ENCODE measurements at places on chromosomes 2 and 18.
A peak's percentile ranks its signal among the peaks of the same experiment; 100 is the strongest.

- peak; percentile 55 for DNase-seq
These were observed 50.7 kb upstream of the PAIP2B start for GRCh38 chr2:71277536-71278103.

DNA sequence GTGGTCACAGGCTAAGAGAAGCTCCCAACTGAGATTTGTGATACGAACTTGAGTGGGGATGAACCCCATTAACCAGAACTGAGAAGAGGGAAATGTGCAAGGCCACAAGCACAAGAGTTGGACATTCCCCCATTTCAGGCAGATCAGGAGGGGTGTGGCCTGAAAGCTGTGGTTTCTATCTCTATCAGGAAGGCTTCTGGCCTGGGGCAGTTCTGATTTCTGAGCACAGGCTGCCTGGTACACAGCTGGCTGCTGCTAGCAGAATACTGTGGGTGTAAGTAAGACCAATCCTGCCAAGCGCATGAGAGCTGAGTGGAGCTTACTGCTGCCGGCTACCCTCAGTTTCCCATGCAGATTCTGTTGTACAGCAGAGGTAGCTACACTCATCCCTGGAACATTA lies 484.6 kb downstream of the SATB2 start:
- no peak for DNase-seq

DNA sequence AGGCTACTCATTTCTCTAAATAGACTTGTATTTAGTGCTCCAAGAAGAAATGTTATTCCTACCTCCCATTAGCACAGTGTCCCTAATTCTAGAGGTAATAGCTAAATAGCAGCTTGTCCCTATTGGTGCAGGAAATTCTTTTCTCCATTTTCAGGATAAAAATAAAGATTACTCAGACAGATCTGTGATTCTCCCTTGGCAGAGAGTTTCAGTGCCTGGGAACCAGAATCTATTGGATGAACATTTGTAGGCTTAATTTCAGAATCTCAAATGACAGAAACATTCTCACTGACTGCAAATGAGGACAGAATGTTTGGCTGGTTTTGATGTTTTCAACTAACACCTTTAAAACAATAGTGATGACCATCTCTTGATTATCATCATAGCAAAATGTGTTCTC lies 33.3 kb upstream of the LGALSL start:
- no peak for DNase-seq

DNA sequence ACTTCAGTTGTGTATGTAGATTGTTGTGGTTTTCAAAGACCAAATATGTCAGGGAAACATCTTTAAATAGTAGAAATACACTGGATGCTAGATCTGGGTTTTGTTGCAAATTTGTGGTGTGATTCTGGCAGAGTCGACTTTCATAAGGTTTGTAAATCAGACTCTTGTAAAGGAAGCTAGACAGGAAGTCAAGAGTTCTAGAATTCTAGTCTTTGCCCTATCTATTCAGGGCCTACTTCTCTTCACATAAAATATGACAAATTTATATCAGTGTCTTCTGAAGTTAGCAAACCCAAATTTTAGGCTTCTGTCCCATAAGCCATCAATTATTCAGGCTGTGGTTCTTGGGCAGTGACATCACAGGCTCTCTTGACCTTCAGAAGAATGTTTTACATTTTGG lies 1579.2 kb upstream of the PIK3C3 start:
- no peak for DNase-seq

DNA sequence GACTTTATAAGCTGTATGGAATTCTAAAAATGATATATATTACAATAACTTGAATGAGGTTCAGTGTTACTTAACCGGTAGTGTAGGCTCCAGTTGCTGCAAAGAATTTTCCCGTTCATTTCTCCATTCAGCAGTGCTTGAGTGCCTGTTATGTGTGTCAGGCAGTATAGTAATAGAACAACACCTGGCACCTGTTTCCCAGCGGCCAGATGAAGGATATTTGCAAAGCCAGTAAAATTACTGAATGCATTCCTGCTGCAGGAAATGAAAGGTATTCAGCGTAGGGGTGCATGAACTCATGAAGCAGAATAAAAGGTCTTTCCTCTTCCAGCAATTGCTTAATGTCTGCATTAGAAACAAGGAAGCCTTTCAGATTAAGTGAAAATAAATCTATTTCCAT lies 18.8 kb downstream of the YPEL5 start:
- no peak for DNase-seq

- peak; percentile 45 for DNase-seq
These were observed 38.3 kb downstream of the PAPOLG start for GRCh38 chr2:60794271-60794863.

GRCh38 chr18:55458456-55459203 lies 129.4 kb downstream of the TCF4 start:
- no peak for DNase-seq

- DNase-seq: no peak
These were observed 40.1 kb upstream of the GALR1 start for GRCh38 chr18:77209587-77209986.

DNA sequence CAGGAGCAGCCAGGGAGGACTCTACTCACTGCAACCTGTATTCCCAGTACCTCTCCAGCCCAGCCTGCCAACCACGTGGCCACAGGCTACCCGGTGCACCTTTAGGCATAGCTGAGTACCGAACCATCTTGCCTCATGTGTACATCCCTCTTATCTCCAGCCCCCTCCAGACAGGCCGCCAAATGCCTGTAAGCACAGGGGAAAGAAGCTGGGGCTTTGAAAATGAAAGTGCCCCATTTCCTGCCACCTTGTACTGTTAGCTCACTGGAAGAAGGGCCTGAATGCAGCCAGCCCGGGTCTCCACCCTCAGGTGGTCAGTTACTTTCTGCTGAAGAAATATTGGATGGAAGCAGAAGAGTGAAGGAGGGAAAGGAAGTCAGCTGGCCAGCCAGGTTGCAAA lies 27.2 kb upstream of the RFX8 start:
- no peak for DNase-seq

GRCh38 chr2:64857581-64858471 lies 131.4 kb upstream of the SLC1A4 start:
- DNase-seq: no peak

DNA sequence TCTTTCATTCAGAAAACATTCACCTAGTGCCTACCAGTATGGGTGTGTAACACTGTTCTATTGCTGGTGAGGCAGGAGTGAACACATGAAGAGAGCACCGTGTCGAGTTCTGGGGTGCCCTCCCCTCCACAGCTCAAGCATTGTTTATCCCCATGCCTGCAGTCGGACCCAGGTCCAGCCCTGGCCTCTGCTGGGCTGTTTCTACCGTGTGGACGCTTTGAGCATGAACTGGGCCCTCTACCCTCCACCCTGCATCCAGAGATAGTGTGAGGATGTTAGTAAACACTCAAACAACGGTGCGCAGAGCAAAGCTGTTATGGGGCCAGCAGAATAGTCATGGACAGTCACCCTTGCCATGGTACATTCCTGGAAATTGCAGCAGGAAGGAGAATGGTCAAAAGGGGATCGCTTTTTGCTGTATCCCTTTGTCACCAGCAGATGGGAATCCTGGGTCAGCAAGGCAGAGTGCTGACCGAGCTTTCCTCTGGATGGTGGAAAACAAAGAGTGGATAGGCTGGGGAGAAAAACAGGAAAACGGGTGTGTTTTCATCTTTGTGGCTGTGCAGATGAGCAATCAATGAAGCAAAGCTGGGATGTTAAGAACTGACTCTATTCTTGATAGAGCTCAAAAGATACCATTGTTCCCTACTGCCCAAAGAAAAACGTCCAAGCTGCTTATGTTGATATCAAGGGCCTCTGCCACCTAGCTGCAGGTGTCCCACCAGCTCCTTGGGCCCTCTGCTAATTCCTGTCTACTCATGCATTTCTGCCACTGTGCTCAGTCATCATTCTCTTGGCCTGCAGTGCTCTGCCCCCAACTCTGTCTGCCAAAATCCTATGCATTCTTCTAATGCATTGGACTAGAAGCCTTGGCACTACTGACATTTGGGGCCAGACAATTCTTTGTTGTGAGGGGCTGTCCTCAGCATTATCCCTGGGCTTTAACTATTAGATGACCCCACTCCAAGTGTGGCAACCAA lies 38.7 kb downstream of the REEP1 start:
- DNase-seq: peak; percentile 58

DNA sequence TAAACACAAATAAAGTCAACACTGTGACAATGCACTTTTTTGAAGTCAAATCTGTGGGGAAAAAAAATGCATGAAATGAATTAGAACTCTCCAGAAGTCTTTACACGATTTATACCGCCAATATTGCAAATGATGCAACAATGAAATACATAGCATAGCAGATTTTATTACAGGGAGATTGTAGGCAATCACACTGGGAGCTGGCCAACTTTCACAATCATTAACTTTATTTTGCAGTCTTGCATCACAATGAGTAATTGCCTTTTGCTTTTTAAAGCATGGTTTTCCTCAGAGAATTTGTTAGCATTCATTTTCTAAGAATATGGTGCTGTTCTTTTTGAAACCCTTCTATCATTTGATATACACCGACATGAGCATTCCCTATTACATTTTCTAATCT lies 366.4 kb upstream of the FSIP2 start:
- DNase-seq: no peak

GRCh38 chr2:200028998-200029397 lies 73.6 kb downstream of the MAIP1 start:
- no peak for DNase-seq

DNA sequence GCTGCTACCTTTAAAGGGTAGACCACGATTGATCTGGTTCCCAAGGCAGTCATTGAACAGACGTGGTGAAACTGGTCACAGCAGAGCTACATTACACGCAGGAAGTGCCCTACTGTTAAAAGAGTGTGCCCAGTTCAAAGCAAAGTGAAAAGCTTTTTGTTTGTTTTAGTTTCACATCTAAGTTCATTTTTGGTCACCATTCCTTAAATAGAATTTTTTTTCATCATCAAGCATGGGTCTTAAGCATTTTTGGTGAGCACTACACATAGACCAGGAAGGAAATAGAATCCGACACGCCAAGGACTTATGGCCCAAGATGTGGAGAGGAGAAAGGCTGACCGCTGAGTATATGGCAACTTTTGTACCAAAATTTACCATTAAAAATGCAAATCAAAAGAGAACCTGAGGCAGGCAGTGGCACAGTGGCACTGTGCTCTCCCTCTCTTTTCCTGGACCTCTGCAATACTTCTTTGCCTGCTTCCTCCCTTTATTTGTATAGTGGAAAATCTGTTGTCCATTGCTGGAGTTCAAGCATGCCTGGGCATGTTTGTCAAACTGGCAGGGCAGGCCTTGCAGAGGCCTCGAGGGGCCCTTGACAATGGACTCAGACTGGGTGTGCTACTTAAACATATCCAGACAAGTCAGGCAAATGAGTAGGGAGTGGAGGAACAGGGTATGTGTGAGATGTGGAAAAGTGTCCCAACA lies 42.6 kb upstream of the HNRNPA3 start:
- DNase-seq: no peak

DNA sequence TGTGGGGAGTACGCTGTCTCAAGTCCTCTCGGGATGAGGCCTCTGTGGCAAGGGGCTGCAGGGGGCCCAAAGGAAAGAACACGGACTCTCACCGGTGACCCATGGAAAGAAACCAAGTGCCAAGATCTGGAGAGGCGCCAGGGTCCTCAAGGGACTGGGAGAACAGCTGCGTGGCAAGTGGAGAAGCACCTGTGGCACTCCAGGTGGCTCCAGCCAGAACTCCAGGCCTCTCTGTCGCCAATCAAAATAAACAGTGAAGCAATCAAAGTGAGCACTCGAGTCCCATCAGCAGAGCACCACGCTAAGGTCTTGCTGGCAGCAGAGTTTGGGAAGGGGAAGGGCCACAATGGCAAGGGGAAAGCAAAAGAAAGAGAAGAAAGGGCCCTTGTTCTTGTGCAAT lies 54.7 kb downstream of the BCL2 start:
- no peak for DNase-seq

- no peak for DNase-seq
These were observed 75.8 kb downstream of the LONRF2 start for GRCh38 chr2:100246163-100247145.

GRCh38 chr18:50737127-50737526 lies 82.7 kb downstream of the MRO start:
- DNase-seq: no peak

DNA sequence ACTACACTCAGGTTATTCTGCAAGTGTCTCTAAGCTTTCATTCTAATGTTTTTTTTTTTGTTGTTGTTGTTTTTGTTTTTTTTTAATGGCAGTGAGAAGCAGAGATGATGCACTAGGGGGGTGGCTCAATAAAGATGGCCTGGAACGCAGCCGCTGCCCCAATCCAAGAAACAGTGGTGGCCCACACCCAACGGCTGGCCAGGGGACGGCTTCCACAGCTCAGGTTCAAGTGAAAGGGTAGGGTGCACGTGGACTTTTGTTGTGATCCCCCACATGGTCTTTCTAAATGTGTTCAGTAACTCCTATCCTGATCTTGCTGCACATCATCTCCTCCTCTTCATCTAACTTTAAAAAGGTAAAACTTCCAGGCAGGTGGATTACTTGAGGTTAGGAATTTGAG lies 190.1 kb downstream of the NDUFA10 start:
- no peak for DNase-seq

All from cerebellum (tissue), 4 donors.